NCI-H1930 (cell line): ENCODE measurements at places on chromosomes 5 and 9.

DNA sequence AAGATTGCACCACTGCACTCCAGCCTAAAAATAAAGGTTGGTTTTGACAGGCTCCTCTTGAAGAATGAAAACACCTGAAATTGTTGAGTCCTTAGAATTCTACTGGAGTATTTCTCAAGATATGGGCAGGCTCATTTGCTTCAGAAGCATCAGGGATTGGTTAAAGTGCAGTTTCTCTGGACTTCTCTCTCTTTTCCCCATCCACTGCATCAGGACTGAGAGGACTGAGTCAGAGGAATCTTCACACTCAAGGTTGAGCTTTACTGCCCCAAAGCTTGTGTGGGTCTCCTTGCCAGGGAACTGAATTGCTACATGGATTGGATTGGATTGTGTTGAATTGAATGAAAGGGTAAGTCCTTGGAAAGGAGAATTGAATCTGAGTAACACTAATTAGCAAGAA, 7.5 kb upstream of the CCDC69 start:
- DNase-seq, result no peak

DNA sequence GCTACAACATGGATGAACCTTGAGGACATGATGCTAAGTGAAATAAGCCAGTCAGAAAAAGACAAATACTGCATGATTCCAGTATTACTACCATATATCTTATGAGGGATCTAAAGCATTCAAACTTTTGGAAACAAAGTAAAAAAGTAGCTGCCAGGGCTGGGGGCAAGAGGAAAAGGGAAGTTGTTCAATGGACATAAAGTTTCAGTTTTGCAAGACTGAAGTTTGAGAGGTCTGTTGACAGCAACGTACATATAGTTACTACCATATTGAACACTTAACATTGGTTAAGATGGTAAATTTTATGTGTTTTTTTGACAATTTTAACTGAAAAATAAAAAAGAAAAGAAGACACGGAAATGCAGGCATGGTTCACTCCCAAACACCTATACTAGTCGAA, 77.6 kb downstream of the MAPKAP1 start:
- DNase-seq, result no peak

DNA sequence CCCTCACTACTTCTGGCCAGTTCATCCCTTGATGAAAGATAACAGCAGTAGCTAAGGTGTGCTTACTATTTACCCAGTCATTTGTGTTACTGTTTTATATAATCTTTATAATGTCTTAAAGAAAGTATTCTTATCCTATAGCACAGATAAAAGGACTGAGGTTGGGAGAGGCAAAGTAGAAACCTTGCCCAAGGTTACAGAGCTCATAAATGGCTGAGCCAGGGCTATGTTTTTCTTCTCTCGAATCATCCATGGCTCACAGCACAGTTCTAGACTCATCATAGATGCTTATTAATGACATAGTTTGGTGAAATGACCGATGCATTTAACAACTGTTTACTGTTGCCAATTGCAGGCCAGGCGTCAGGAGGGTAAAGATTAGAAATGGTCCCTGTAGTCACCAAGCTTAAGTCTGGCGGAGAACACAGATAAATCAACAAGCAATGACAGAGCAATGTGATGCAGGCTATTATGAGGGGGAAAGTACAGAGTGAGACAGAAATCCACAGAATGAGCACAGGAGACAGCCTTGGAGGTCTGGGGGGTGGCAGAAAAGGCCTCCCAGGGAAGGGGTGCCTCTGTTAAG, 65.6 kb upstream of the ZNF622 start:
- DNase-seq, result no peak

GRCh38 chr5:114524221-114524620, 162.4 kb downstream of the KCNN2 start:
- no peak for DNase-seq

GRCh38 chr9:76703270-76703669, 61.0 kb upstream of the PCA3 start:
- no peak for DNase-seq

GRCh38 chr5:67331296-67331925, 134.8 kb upstream of the CD180 start:
- no peak for DNase-seq

- no peak for DNase-seq
Observed at GRCh38 chr5:35308421-35308820, 78.1 kb upstream of the PRLR start.

DNA sequence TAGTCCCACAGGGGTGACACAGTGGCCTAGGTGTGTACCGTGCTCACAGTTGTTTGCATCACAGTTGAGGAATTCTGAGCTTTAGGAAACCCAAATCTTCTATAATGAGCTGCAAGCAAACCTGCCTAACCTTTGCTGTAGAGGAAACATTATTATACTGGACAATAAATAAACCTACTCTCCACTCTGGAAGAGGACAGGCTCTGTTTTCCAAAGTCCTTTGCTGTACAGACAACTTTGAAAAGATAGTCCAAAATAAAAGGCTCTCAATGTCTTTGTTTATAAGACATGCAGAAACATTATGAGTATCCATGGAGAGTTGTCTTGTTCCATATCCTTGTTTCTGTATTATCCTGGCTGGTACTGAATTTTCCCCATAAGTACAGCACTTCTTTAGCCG, 29.4 kb downstream of the ZNF131 start:
- no peak for DNase-seq

GRCh38 chr5:73422164-73422563, 26.4 kb downstream of the FOXD1 start:
- DNase-seq, result no peak

- no peak for DNase-seq
Observed at GRCh38 chr5:167688341-167689130, 602.9 kb upstream of the WWC1 start.

DNA sequence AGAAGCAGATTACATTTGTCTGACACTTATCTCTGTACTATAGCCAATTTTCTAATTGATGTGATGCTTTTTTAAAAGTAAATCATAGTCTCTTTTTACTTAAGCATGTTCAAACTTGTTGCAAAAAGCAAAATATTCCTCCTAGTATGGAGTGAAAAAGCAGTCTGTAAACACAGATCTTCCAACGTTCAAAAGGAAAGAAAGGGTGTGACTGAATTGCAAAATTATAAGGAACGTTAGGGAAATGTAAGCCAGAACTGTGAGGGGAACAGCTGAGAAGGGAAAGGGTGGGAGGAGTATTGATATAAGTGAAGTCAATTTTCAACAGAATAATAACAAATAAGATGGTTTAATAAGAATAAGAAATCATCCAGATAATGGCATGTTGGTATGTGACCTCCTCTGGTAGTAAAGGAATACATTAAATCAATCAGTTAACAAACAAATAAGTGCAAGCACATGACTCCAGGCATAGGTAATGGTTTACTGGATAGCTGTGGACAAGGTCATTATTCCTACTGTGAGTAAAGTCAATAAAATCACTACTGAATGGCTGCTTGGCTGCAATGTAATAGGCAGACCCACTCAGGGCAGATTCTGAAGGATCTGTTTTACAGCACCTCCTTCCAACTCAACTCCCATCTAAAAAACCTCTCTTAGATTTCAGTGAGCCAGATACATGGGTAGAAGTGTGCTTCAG, 239.1 kb upstream of the NMUR2 start:
- no peak for DNase-seq

DNA sequence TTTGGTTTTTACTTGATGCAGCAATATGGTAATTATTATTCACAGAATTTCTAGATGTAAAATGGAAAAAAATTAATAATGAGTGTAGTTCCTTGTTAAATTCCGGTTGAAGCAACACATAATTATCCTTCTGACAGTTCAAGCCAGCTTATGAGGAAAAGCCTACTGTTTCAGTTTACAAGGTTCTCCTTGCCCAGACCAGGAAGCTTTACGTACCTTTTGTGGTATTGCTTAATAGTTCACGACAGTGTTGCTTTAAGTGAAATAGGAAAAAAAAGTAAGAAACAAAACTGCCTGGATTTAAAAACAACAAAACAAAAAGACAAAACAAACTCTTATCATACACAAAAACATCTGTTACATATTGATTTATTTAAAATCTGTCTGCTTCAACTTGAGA, 547.3 kb upstream of the C9orf72 start:
- DNase-seq, result peak; percentile 19

DNA sequence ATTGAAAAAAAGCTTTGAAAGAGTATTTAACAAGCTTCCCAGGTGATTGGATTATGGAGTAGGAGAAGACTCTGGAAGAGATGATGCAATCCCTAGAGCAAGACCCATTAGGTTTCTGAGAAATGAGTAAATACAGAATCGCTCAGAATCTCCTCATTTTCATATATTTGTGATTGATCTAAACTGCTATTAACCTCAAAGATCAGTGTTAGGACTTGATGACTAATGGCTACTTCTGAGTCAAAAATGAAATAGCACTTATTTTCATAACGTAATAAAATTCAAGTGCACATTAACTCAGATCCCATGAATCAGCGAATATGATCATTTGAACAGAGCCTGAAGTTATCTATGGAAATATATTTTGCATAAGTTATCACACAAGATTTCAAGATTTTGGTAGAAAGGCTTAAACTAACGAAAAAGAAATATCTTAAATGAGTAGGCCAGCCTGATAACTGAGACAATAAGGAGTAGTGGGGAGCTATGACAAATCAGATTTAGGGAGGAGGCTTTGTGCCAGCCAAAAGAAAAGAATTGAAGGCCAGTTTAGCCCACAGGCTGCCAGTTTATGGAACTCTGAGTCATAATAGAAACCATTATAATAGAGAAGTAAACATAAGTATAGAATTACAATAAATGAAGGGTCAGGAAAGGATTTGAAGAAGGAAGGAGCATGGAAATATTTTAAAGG, 106.7 kb upstream of the OSMR start:
- DNase-seq, result no peak

DNA sequence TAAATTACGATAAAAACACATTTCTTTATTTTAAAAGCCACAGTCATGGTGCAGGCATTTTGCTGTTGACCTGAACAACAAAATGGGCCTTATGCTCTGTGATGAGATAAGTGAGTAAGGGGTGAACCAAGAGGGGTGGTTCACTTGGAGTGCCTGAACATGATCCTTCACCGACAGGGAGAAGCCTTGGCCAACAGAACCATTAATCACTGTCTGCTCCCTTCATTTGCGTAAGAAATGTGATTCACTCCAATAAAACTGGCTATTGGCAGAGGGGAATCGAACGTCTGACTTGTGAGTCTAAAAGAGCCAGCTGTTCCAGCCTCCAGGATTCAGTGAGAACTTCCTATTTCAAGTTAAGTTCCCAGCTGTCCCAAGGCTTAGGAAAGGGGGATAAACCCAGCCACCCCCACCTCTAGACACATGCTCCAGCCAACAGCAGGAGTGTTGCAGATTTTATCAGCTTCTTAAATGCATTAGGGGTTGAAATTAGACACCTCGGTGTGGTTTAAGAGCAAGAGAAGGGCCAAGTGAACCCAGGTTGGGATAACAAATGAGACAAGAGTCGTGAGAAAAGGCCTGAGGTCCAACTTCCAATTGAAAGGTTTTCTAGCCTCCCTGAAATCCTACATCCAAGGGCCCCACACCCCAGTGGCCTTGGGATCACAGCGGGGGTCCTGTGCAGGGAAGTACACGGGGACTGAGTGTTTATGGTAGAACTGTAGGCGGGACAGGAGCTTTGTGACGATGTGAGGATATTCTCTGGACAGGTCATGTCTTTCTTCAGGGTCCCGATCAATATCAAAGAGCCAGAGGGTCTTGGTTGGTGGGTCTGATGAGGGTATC, 131.4 kb upstream of the LHFPL2 start:
- DNase-seq, result no peak

- DNase-seq, result no peak
Observed at GRCh38 chr5:169121630-169122420, 179.1 kb downstream of the SLIT3 start.

DNA sequence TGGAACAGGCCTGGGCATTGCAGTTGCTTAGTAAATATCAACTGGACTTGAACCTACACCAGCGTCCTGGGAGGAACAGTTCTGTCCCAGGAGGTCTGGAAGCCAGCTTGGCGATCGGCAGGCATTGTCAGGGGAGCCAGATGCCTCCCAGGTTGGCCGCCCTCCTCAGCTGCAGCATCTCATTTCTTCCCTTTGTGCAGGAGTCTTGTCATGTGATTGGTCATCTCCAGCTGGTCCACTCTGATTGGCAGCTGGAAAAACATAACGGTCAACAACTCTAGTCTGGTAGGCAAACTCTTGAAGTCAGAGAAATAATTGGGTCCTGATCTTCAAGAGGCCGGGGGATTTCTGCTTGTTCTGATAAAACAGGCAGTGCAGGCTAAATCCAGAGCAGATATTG, 29.6 kb upstream of the NCS1 start:
- no peak for DNase-seq

DNA sequence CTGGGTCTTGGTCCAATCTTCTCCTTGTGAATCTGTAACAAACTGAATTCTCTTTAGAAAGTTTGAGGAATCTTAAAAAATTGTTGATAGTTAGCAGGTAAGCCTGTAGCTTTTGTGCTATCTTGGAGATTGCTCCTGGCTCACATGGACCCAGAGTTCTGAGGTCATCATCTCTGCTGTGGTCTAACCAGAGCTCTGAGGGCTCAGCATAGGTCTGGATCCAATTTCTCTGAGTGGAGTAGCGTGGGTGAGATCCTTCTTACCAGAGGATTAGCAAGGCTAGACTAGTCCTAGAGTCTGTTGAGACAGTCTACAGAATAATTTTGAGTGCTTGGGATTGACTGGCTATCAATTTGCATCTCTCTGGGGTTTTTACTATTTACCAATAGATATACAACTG, 60.5 kb upstream of the IL6ST start:
- no peak for DNase-seq

DNA sequence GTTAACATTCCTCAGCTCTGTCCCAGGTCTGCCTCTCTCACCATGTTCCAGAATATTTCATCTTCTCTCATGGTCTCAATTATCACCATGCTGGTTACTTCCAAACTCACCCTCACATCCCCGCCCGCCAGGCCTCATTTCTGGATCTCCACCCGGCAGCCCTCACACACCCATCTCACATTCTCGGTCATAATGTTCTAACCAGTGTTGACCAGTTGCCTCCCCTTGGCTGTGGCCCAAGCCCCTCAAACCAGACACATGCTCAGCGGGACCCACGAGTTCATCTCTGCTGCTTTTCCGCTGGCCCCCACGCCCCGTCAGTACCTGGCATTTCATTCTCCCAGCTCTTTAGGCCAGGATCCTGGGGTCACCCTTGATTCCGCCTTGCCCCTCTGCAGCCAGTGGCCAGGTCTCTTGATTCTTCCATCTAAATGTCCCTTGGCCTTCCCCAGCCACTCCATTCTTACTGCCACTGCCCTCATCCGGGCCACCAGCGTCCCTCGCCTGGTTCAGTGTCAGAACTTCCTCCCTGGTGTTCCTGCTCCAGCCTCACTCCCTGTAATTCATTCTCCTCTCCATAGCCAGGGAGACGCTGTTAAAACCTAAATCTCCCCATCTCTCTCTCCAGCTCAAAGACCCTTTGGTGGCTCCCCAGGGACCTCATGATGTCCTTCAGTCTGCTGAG, 141.7 kb downstream of the MVB12B start:
- no peak for DNase-seq

- no peak for DNase-seq
Observed at GRCh38 chr9:125432715-125433385, 171.2 kb downstream of the GAPVD1 start.
